ENCODE measurements at places on chromosomes 2 and 18.

GRCh38 chr2:23042216-23042906 is 342.6 kb upstream of the KLHL29 start:
- DNase-seq, result peak; percentile 61

- DNase-seq, result peak; percentile 43
Observed at GRCh38 chr18:37564711-37565100, 892 bp downstream of the CELF4 start.

DNA sequence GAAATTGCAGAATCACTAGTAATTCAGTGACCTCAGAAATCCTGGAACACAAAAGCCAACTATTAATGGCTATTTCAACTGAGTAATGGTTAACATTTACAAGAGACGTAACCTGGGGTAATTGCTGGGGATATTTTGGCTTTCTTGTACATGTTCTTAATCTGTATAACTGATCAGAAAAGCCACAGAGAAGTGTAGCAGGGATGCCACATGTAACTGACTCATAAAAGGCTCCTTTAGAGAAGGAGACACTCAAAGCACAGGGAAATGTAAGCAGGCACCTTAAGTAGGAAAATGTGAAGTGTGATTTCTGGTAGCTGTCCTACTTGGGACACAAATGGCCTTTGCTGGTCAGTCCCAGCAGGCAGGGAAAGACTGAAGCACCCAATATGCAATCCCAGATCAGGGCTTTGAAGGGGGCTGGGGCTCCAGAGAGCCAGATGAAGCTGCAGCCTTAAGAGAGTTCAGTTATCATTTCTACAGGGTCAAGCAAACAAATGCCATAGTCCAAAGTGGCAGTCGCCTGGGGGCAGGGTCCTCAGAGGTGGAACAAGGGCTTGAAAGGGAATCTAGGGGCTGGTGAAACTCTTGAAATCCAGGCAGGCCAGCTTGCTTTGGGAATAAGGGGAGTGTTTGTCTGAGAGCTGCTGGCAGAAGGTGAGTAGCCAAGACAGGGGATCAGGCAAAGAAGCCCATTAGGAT is 7.2 kb upstream of the SPOPL start:
- DNase-seq, result no peak

DNA sequence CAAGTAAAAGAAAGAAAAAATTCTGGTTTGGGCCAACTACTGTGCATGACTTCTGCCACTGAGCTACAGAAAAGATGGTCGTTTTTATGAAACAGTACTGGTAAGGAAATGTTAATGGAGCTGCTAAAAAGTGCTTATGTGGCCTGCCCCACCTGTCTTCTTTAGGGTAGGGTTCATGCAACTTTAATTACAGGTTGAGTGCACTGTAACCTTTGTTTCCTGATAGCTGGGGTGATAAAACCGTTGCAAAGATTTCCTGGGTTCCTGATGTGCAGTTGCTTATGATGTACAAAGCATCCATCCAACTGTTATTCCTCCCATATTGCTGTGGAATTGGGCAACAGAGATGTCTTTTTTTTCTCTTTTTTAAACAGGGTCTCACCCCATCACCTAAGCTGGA is 34.3 kb upstream of the PUM2 start:
- DNase-seq, result no peak

DNA sequence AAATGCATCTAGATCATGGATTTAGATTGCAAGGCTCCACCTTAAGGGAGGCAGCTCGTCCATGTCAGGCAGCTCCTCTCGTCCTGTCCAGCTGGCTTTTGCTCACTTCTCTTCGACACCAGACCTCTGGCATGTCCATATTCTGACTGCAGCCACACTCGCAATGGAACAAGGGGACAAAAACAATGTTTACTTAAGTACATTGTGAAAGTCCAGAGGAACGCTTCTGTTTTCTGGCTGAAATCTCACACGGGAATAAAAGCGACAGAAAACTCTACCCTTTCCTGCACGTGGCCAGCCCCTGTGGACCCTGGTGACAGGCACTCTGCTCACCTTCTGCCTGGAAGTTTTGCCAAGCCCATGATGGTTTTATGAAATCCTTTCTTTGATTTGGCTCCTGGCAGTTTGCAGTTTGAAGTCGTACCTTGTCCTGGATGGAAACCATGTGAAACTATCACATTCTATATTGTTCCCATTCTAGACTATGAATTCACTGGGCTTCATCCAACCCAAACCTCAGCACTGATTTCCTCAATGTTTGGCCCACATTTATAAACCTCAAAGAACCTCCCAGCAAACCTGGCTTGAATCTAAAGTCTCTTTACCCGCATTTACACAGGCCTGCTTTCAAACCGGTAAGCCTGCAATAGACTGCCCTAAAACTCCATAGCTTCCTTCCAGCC is 134.3 kb upstream of the PIEZO2 start:
- DNase-seq, result no peak

- DNase-seq, result no peak
Observed at GRCh38 chr2:421406-421805, 133.5 kb upstream of the ALKAL2 start.

GRCh38 chr18:62637807-62638687 is 77.3 kb upstream of the PHLPP1 start:
- DNase-seq, result no peak

DNA sequence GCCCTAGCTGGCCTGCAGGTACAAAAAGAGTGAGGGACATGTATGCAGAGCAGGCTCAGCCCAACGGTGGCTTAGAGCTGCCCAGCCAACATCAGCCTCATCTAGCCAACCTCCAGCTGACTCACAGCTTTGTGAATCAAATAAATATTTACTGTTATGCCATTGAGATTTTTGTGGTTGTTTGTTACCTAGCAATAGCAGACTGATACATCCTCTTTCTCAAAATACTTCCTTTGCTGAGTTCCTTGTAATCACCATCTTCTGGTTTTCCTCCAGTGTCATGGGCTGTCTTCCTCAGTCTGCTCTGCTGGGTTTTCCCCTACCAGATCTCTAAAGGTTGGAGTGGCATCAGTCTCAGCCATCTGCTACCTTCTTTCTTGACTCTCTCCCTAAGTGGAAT is 126.6 kb upstream of the SLC1A4 start:
- DNase-seq, result peak; percentile 28

GRCh38 chr18:211582-211981 is 53.2 kb downstream of the USP14 start:
- DNase-seq, result no peak

All from fibroblast of skin of right quadriceps (primary cell).